CD8-positive, alpha-beta memory T cell (primary cell): ENCODE measurements at places on chromosomes 4 and X.

GRCh38 chr4:82044141-82044993, 329.4 kb downstream of the HNRNPD start:
- DNase-seq = no peak

DNA sequence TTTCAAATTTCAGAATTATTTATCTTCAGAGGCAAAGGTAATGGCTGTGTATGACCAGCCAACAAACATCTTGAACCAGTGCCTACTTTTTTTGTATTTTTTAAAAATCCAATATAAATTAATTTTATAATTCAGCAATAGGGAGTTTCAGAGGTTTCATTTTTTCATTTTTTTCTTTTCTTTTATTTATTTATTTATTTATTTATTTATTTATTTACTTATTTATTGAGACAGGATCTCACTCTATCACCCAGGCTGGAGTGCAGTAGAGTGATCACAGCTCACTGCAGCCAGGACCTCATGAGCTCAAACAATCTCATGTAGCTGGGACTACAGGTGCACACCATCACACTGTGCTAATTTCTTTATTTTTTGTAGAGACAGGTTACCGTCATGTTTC, 250.5 kb downstream of the TMEM47 start:
- DNase-seq = no peak

DNA sequence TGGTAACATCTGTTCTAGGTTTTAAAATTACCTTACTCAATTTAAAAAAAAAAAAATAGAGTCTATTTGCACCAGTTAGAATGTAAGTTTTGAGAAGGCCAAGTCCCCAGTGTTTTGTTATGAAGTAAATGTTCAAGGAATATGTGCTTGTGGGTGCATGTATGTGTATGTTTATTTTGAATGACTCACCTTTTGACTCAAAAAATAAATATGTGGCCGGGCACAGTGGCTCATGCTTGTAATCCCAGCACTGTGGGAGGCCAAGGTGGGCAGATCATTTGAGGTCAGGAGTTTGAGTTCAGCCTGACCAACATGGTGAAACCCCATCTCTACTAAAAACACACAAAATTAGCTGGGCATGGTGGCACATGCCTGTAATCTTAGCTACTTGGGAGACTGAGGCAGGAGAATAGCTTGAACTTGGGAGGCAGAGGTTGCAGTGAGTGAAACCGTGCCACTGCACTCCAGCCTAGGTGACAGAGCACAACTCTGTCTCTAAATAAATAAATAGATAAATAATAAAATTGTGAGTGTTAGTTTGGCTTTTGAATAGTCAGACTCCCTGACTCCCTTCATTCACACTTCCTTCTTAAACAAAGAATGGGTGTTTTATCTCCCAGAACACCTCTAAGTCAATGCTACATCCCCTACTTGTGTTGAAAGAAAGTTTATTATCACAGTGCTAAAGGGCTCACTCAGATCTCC, 511.3 kb upstream of the PCDH7 start:
- no peak for DNase-seq

DNA sequence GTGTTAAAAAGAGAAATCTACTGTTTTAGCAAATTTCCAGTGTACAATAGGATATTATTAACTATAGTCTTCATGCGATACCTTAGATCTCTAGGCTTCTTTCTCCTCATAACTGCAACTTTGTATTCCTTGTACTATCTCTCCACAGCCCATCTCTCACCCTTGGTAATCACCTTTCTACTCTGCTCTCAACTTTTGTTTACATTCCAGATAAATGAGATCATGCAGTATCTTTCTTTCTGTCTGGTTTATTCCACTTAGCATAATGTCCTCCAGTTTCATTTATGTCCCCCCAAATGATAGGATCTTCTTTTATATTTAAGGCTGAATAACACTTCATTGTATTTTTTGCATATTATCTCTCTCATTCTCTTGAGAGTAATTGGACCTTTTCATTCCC, 165.5 kb downstream of the HS3ST1 start:
- no peak for DNase-seq

DNA sequence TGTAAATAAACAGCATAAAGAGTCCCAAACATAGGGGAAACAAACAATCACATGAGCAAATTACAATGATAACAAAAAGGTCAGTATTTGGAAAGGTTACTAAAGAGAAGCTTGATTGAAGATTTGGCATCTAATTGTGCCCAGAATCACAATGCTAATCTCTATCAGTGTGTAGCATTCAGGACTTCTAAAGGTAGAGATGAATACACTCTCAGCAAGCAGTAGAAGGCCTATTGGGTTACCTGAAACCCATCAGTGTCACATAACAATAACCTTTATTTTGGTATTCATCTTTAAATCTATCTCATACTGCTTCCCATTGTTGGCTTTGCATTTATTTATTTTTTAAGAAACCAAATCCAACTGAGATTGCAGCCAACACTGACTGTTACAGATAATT, 319.5 kb downstream of the ACTRT1 start:
- DNase-seq = no peak

GRCh38 chr4:147793569-147794313, 61.9 kb downstream of the ARHGAP10 start:
- DNase-seq = no peak

- no peak for DNase-seq
These were observed 34.8 kb downstream of the POLA1 start for GRCh38 chrX:24728530-24728929.

- no peak for DNase-seq
These were observed 47.2 kb downstream of the C4orf50 start for GRCh38 chr4:5971078-5971450.

DNA sequence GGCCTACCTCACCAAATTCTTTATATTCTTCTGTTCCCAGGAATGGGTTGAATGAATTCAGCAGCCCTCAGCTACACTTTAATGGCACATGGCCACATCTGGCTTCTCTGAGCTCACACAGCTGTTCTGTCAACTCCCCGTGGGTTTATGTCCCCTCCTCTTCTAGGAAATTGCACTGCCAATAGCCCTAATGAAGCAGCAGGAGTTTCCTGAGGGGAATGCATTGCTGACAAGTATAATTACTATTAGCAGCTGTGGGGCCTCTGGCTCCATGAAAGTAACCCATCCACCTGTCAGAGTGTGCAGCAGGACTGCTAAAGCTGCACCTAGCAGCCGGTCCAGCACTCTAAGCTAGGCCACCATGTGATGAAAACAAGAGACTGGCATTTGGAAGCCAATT, 50.3 kb downstream of the FTHL17 start:
- no peak for DNase-seq

DNA sequence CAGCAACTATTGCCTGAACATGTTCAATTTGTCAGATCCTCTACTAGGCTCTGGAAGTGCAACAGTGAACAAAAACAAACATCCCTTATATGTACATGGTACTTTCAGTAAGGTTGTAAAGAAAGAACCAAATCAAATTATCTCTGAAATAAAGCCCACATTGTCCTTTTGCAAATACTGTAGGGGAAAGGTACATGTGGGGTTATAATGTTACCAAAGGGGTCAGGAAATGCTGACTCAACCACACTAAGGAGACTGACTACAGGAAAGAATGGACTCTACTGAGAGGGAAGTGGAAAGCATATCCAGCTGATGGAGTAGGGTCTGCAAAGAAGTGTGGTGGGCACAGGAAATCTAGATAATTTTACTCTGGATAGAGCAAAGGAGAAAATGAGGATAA, 61.5 kb downstream of the PCDH18 start:
- no peak for DNase-seq

DNA sequence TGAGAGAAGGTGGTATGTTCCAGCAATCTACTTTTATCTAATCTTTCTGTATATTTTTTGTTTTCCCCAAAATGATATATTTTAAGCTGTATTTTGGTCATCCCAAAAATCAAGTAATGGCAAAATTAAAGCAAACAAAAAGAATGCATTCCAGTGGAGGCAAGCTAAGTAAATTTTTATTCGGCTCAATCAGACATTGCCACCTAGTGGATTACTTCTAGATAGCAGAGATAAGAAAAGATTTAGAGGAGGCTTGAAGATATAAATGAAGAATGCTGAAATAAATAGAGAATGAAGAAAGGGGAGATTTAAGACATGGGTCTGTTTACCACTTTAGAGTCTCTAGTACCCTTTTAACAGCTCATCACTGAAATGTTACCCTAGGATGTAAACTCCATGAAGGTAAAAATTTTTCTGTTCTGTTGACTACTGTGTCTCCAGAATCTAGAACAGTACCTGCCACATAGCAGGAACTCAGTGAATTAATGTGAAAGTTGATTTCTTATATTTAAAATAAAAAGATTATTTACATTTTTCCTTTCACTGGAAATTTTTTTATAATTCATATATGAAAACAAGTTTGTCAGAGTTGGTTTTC, 110.9 kb upstream of the ANK2 start:
- DNase-seq = no peak

DNA sequence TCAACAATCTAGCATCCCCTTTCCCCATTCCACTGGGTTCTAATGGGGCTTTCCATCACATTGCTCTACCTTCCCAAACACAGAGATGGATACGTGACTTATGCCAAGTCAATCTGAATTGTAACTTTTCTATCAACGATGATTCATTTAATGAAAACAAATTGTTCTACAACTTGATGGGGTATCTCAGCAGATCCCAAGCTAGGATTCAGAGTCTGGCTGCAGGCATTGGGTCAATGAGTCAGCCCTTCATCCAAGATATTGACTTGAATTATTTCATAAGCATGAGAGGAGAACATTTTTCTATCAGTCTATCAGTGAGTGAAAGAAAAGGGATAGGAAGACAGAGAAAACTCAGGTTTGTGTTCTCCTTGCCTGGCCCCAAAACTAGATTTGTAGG, 15.0 kb upstream of the HPGDS start:
- DNase-seq = no peak

DNA sequence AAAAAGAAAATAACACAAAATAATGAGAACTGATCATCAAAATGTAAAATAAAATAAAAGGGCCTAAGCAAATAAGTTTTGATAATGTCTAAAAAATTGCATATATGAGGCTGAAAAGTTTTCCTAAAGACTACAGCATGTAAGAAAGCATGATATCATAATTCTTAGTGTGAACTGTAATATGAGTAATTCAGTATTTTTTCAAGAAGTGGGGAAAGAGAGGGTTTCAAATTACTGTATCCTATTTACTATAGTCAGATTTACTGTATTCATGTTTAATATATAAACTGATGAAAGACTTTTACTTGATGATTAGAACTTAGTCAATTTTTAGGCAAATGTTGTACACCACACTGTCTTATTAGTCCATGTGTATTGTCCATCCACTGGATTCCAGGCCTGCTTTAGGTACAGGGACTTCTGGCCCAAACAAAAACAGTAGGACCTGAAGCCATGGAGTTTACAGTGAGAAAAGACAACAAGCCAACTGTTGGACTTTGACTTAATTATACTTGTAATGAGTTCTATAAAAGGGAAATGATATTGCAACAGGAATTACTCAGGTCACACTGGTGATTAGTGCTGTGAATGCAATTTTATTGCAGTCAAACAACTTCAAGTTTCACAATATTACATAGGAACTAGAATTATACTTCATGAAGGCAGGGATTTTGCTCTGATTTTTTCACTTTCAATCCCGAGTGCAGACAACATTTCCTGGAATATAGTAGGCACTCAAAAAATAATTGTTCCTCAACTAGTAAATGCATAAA, 517.7 kb upstream of the GALNT7 start:
- no peak for DNase-seq

- no peak for DNase-seq
These were observed 304.0 kb upstream of the BMP3 start for GRCh38 chr4:80726471-80726870.

DNA sequence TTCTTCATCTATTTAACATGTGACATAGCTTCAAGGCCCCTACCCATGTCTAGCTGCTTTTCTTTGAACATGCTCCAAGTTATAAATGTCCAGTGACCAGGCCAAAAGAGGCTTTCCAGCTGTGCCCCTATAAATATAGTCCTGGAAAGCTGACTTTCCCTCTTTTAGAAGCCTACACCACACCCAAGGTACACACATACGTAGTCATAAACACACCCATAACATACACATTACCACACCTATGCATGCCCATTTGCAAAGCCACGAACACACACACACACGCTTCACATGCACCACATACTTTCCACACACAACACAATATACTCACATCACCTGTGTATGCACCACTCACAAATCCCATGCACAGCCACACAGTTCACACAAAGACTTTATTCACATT, 2.0 kb downstream of the ARHGAP36 start:
- no peak for DNase-seq

- DNase-seq = no peak
These were observed 129.4 kb upstream of the BCOR start for GRCh38 chrX:40227125-40227524.

DNA sequence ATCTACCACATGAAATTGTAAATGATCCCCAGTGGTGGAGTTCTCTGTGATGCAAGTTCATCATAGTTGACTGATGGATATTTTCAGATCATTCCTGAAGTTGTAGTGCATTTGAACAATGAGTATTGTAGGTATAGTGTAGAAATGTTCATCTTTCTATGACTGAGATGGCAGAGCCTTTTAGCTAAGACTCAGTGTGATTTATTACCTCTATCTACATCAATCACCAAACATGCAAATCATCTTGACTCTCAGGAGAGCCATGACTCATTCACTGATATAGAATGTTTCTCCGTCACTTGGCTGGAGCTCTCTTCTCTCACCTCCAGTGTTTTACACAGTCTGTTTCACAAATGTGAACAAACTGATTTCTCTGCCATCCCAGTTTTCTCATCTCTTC, 392.6 kb downstream of the IL1RAPL1 start:
- no peak for DNase-seq

DNA sequence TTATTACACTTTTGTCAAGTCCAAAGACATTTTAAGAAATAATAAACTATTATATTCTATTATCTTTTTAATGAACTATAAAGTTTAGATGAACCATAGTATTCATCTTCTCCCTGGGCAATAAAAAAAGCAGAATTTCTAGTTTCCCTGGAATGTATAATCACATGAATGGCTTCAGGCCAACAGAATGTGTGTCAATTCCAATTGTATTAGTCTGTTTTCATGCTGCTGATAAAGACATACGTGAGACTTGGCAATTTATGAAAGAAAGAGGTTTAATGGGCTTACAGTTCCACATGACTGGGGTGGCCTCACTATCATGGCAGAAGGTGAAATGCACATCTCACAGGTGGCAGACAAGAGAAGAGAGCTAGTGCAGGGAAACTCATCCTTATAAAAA, 70.7 kb upstream of the ANXA10 start:
- no peak for DNase-seq

DNA sequence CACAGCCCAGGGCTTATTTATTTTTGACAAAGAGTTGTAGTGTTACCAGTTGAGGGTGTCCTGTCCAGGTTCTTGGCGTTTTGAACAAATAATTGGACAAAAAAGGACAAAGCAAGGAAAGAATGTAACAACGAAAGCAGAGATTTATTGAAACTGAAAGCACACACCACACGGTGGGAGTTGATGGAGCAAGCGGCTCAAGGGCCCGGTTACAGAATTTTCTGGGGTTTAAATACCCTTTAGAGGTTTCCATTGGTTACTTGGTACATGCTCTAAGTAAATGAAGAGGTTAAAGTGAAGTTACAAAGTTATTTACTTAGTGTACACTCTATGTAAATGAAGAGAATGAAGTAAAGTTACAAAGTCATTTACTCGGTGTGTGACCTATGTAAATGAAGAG, 27.8 kb upstream of the OPHN1 start:
- no peak for DNase-seq
